ENCODE measurements at places on chromosomes 3 and 15.

GRCh38 chr3:15384510-15385237 is 42.7 kb downstream of the METTL6 start:
- no peak for DNase-seq

- DNase-seq = no peak
Observed at GRCh38 chr3:169475978-169476698, 187.4 kb downstream of the MECOM start.

DNA sequence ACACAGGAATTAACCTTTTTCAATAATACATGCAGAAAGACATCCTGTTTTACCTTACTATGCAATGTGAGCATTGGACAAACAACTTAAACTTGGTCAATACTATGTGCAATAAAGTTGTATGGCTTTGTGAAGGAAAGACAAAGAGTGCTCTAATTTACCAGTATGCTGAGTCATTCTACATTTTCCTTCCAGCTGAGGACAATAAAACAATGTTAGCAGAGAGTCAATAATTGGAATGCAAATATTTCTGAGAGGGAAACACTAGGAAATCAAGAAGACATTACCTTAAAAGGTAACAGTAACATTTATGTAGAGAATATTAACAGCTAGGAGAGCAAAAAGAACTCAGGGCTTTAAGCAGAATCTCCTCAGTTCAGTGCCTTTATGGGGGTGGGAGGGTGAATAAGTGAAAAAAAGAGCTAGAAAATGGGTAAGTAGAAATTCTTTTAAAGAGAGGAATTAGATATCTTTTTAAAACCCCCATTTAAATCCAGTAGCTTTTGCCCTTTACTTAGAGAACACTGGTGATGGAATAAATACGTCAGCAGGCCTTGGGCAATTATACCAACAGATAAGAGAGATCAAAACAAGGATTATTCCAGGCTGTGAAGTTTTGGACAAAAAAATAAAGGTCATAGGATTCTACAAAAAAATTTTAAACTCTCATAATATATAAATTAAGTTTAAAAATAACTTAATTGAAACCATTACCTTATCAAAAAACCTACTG is 11.6 kb upstream of the HGD start:
- peak; percentile 78 for DNase-seq

- peak; percentile 88 for DNase-seq
Observed at GRCh38 chr3:135106445-135106844, 311.4 kb downstream of the EPHB1 start.

DNA sequence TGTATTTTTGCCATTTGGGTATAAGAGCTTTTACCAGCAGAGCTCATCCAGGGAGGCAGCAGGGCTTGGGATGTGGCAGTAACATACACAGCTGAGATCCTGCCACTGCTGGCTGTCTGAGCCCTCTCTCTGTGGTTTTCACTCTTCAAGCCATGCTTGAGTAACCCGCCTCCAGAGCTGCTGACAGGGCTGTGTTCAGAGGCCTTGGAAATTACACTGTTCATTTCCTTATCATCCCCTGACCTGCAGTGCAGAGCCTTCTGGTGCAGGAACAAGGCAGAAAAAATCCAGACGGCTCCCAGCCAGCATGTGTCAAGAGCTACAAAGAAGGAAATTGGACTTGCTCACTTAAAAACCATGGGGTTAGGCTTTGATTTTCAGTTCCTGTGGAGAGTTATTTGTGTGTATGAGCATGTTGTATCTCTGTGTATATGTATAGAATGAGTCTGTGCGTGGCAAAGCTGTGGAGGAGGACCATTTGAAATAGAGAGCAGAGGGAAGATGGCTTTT is 47.0 kb downstream of the ZNF609 start:
- DNase-seq = peak; percentile 31

DNA sequence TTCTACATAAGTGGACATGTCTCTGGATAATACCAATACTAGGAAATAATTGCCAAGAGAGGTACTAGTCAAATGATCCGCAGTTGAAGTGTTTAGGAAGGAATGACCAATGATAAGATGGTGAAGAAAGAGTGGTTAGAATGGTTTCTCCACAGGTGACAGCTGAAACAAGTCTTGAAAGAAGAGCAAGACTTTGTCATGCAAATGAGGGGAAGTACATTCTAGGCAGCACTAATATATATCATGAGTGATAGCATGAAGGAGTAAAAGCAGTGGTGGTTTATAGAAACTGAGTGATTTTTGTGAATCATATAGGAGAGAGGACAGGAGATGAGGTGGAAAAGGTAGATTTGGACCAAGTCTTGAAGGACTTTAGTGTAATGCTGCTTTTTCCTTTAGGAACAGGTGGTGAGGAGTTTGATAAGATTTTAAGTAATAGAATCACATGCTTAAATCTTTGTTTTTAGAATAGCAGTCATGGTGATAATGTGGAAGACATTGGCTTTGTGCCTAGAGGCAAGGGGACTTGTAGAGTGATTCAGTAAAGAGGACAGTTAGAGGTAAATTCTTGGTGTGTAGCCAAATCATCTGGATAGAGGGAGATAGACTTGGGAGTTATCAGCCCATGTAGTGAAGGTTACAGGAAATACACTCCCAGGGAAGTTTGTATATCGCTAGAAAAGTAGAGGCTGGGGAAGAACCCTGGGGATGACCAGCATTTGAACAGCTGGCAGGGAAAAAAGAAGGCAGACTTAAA is 31.9 kb downstream of the SLMAP start:
- no peak for DNase-seq

DNA sequence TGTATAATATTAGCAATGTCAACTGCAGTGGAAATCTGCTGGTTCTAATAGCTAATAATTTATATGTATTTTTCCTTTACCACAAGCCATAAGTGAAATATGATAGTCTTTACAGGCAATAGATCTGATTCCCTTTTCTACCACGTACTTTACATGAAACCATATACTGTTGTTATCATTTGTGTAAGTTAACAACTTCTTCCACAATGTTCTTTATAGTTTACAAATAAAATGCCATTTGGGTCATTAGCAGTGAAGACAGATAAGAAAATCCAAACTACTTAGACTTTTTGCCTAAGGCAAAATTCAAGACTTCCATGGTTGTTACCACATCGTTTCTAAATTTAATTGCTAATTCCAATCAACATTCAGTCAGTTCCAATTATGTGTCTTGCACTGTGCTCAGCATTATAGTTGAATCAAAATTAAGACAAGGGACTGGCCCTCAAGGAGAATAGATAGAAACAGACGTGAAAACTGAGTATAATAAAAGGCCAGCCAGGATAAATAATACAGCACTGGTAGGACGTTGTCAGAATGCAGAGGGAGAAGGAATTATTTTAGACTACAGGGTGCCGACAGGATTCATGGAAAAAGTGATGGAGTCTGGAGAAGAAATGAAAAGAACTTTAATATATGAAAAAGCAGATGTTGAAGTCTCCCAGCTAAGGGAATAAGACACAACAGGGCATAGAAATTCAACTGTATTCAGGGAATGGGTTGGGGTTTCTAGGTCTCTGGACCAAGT is 249.8 kb downstream of the ALCAM start:
- no peak for DNase-seq

- DNase-seq = no peak
Observed at GRCh38 chr3:124903896-124904834, 17.0 kb upstream of the ITGB5 start.

DNA sequence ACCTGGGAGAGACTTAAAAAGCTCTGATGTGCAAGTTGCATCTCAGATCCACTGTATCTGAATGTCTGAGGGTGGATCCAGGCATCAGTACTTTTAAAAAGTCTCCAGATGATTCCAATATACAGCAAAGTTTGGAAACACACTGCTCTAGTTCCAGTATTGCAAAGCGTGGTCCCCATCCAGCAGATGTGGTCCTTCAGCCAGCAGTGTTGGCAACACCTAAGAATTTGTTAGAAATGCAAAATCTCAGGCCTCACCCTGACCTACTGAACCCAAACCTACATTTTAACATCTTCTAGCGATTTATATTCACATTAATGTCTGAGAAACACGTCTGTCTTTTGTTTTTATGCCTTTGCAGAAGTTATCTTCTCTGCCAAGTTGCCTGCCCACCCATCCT is 32.2 kb upstream of the SGO1 start:
- no peak for DNase-seq

GRCh38 chr3:96996009-96996408 is 181.6 kb downstream of the EPHA6 start:
- DNase-seq = no peak

- peak; percentile 1 for DNase-seq
Observed at GRCh38 chr3:19229086-19229485, 80.8 kb downstream of the KCNH8 start.

- DNase-seq = no peak
Observed at GRCh38 chr15:85473455-85473854, 93.1 kb downstream of the AKAP13 start.

DNA sequence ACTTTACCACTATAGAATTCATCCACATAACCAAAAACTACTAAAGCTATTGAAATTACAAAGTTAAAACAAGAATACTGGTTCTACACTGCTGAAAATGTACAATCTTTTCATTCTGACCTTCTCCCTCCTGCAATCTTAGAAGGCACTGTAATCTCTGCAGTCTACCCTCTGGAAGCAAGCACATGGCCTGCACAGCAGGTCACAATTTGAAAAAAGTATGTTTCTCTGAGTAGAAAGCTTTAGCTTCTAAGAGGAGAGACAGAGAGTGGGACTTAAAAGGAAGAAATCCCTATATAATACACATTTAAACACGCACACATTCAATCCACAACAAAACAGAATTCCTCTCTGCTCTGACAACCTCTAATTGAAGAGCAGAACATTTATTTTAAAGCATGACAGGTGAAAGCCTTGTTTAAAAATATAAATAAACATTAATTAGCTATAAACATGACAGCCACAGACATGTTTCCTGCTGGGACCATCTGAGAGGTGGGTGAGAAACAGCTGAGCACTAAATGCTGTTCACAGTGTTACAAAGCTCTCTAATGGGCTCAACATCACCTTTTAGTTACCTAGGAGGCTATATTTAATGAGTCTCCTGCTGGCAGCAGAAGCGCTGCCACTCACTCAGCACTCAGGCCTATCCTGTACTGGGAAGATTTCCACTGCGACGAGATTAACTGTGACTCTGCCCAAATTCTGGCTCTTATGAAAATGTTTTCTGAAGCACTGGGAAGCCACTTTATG is 447.4 kb downstream of the AGBL1 start:
- DNase-seq = no peak

DNA sequence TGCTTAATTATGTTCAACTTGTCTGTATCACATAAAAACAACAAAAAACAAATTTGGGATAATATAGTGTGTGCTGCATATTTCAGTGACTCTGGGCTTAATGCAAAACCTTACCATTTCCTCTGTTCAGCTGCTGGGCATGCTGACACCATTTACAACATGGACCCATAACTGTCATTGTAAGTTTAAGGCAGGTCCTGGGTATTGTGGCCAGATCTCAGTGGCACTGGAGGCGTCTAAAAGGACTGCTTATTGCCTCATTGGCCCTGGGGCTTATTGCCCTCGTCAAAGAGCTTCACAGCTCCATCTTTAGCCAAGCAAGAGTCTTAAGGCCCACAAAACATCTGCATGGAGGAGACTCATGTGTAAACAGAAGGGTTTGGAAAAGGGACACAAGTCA is 390.2 kb downstream of the NR2F2 start:
- no peak for DNase-seq

- DNase-seq = no peak
Observed at GRCh38 chr3:77189684-77190083, 149.8 kb downstream of the ROBO2 start.

- no peak for DNase-seq
Observed at GRCh38 chr15:93372865-93373223, 283.8 kb upstream of the RGMA start.

DNA sequence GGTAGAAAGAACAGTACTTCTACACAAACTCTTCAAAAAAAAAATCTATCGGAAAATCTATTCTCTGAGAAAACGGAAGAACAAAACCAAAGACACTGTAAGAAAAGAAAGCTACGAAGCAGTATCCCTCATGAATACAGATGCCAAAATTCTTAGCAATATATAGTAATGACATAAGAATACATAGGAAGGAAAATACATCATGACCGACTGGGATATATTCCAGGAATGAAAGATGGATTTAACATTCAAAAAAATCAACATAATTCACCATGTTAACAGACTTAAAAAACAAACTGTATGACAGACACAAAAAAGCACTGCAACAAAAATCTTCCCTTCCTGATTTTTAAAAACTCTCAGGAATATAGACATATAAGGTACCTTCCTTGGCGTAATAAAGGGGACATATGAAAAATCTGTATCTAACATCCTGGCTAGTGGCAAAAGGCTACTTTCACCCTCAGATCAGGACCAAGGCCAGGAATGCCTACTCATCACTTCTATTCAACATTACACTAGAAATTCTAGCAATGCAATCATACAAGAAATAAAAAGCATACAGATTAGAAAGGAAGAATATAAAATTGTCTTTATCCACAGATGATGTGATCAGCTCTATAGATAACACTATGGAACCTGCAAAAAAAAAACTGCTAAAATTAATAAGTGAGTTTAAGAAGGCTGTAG is 77.6 kb upstream of the XXYLT1 start:
- no peak for DNase-seq

GRCh38 chr3:68706536-68706935 is 225.8 kb downstream of the TAFA4 start:
- no peak for DNase-seq

- DNase-seq = no peak
Observed at GRCh38 chr15:40286061-40286532, 3.2 kb upstream of the ANKRD63 start.

GRCh38 chr3:195065864-195066185 is 205.1 kb downstream of the XXYLT1 start:
- DNase-seq = no peak

- peak; percentile 26 for DNase-seq
Observed at GRCh38 chr3:48015431-48016180, 610 bp downstream of the MAP4 start.

DNA sequence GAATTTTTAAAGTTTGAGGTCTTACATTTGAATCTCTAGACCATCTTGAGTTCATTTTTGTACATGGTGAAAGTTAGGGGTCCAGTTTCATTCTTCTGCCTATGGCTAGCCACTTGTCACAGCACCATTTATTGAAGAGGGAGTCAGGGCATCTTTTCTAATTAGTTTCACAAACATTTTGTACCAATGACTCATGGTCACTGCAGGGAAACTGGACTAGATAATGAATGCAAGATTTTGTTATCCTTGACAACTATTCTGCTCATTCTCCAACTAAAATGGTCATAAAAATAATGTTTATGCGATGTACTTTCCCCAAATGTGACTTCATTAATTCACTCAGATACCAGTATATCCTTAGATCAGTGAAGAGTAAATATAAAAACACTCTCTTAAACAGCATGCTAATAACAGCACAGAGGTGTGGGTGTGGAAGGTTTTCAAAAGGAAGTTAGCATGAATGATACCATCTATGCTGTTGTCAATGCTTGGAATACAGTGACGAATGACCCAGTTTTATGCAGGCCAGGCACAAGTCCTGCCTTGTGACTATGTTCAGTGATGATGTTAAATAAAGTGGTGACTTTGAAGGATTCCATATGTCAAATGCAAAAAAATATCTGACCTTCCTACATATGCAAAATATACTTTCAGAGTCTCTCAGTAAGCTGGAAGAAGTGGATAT is 314.9 kb upstream of the TMCO5A start:
- DNase-seq = no peak

GRCh38 chr15:45785897-45786296 is 151.1 kb downstream of the SQOR start:
- peak; percentile 22 for DNase-seq

- DNase-seq = no peak
Observed at GRCh38 chr3:26648461-26648860, 25.9 kb downstream of the LRRC3B start.
